ENCODE measurements at places on chromosomes 6 and 20.
A peak's percentile ranks its signal among the peaks of the same experiment; 100 is the strongest.

DNA sequence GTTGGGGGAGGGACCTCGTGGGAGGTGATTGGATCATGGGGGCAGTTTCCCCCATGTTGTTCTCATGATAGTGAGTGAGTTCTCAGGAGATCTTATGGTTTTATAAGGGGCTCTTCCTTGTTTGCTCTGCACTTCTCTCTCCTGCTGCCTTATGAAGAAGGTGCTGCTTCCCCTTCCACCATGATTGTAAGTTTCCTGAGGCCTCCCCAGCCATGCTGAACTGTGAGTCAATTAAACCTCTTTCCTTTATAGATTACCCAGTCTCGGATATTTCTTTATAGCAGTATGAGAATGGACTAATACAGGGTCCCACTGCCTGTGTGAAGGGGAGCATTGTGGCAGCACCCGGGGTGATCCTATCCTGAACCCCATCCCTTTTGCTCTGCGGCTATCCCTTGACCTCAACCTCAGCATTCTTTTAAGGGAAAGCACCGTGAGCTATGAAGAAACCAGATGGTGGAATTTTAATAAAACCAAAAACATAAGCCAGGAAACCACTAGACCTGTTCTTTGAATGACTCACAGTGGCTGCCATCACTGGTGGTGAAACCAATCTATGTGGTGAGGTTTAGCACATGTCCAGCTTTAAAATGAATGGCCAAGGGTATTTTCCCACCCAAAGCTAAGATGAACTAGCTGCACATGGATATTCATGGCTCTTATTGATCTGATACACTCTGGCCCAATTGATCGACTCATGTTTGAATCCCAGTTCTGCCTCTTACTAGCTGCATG is 62.2 kb downstream of the ZDHHC14 start:
- DNase-seq: no peak

DNA sequence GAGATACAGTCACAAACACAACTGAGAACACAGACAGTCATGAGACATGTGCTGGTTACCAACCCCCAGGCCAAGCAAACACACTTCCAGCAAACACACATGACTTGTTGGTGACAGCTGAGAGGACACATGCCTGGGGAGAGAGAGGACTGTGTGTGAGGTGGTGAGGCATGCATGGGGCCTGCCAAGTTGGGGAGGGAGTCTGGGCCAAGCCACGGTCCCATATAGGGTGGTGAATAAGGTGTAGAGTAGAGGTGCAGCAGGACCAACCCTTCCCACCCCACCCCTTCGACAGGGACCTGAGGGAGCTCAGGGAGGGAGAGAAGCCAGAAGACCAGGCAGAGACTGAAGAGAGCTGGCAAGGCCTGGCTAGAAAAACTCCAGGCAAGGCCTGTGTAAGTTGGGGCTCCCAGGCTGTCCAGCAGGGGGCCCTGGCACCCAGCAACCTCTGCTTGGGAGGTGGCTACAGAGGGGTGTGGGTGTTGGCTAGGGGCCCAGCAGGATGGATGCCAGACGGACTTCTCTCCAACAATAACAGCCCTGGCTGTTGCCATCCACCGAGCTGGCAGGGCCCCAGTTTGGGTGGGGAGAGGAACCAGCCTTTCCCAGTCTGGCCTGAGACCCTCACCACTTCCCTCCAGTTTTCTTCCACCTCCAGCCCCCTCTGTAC is 2.0 kb upstream of the SLC29A1 start:
- peak; percentile 87 for DNase-seq

- no peak for DNase-seq
Observed at GRCh38 chr20:20821484-20822260, 109.2 kb upstream of the RALGAPA2 start.

DNA sequence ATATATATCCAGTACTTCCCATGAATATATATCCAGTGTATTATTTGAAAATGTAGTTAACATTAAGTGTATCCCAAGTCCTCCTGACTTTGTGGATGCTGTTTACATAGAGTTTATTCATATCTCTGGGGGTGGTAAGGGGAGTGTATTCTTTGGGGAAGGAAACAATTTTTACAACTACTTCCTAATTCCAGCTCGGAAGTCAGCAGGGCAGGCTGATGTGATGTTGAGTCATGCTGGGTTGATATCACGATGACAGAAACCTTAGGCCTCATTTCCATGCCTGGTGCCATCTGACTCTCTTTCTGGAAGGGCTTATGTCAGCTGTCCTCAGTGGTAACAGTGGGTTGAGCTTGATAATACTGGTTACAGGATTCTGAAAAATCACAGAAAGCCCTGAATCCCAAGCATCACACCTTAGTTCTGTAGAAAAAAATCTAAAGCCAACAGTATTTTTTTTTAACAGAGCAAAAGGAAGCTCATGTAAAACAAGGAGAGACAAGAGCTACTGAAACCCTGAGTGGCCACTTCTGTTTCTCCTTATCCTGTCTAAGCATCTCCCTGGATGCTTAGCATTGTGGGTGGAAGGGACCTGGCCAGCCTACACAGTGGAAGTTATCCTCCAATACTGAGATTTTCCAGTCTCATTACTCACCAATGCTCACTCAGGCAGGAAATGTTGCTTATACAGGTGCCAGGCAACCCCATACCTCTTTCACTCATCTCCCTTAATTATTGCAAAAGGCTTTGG is 75.2 kb upstream of the IYD start:
- DNase-seq: peak; percentile 18
